ENCODE measurements at places on chromosomes 13 and 19.

DNA sequence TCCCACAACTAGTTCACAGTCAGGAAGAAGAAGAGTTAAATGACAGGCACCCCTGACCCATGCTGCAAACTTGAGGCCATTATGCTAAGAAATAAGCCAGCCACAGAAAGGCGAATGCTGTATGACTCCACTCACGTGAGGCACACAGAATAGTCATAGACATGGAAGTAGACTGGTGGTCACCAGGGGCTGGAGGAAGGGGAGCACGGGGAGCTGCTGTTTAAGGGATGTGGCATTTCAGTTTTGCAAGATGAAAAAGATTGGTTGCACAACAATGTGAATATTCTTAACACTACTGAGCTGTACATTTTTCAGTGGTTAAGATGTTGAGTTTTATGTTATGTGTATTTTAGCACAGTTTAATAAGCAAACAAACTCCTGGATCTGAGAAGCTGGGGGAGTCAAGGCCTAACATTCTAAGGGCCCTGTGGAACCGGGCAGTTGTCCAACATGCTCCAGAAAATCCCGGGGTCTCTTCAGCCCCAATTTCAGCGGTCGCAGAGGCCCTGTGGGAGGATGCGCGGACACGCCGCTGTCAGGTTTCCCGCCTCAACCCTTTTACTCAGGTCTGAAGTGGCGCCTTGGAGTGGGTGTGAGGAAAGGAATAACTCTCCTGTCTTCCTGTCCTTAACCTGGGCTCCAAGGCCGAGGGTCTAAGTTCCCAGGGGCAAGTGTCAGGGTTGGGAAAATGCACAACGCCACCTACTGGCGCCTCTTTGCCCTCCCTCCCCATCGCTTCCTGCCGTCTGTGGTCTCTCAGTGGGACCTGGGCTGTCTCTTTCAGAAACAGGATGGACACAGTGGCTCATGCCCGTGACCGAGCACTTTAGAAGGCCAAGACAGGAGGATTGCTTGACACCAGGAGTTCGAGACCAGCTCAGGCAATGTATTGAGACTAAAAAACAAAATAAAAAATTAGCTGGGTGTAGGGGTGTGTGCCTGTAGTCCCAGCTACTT lies 4.4 kb upstream of the TMEM272 start:
- no peaks in the 10 kb centered on the region for H3K36me3 ChIP-seq
- H3K4me1 ChIP-seq = peaks cover 10% of the 10 kb centered on the region
- no peak overlapping the region for H3K4me3 ChIP-seq

- H3K27me3 ChIP-seq = no peaks in the 10 kb centered on the region
- no peak overlapping the region for H3K27ac ChIP-seq
- no peak overlapping the region for H3K4me3 ChIP-seq
- no peaks in the 10 kb centered on the region for H3K4me1 ChIP-seq
Observed at GRCh38 chr13:102729560-102730270, 34.9 kb upstream of the METTL21C start.

DNA sequence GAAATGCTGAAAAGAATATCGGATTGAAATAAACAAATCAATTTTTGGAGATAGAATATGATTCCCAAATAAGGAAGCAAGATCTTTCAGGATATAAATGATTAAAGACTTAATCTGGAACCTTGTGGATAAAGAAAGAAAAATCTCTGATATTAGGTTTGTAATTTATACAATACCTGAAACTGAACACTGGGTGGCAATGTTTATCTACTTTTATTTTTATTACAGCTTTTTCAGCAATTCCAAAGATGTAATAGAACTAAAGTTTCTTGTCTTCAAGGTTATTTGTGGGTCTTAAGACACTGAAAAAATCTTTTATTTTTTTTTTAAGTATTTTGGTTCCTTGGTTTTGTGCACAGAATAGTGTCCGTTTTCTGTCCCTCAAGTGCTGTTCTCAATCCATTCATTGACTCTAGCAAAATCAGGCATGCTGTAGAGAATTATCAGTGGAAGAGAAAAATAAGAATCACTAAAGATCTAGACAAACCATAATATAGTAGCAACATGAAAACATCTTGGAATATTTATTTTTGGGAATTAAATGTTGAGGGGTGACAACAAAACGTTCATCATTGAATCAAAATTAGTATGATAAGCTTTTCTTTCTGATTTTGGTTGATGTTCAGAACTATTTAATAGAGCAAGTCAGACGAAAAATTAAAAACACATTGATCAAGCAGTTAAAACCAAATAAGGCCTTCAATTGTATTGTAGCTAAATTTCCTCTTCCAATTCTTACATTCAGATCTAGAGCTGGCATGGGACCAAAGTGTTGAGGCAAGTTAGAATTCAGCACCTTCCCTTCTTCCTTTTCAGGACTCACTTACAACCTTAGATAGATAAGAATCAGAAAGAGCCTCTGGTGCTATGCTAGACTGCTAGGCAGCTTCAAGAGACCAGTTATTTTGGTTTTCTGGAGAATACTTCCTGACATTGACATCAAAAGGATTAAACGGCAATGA lies 704.4 kb upstream of the PCDH20 start:
- no peak overlapping the region for H3K27ac ChIP-seq
- DNase-seq = no peak
- no peak overlapping the region for H3K4me3 ChIP-seq
- H3K36me3 ChIP-seq = no peaks in the 10 kb centered on the region
- H3K27me3 ChIP-seq = no peaks in the 10 kb centered on the region

- H3K27ac ChIP-seq = no peak overlapping the region
- H3K36me3 ChIP-seq = no peaks in the 10 kb centered on the region
- H3K4me3 ChIP-seq = no peak overlapping the region
- no peak for DNase-seq
Observed at GRCh38 chr13:76707360-76707759, 178.8 kb downstream of the KCTD12 start.

- H3K4me3 ChIP-seq = no peak overlapping the region
- H3K4me1 ChIP-seq = no peaks in the 10 kb centered on the region
- H3K27ac ChIP-seq = no peak overlapping the region
Observed at GRCh38 chr13:66224663-66225062, 1005.5 kb downstream of the PCDH9 start.

DNA sequence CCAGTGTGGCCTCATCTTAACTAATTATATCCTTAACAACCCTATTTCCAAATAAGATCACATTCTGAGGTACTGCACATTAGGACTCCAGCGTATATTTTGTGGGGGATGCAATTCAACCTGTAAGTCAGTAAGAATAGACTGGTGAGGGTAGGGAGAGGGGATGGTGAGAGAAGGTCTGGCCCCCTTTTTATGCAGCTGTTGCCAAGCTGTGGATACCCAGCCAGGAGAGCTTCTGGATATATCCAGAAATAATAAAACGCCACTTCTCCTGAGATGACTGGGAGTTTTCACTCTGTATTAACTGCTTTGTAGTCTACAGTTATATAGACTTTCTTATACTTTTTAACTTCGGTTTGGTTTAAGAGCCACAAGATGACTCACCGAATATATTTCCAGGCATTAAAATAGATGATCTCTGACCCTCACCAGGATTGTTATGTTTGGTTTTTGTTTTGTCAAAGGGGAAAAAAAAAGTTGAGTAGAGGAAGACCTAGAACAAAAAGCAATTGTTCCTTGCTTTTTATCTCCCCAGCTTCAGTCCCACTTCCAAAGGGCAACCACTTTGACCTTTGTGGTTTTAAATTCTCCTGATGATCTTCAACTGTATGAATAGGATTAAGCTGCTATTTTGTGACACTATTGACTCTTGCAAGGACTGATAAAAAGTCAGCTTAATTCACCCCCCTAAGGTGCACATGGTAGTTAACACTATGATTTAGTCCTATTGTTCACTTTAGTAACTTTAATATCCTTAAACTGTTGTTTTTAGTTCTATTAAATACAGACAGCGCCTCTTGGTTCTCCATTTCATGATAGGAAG lies 3.1 kb upstream of the NEK3 start:
- no peak for DNase-seq
- no peak overlapping the region for H3K4me3 ChIP-seq
- peaks cover 12% of the 10 kb centered on the region for H3K4me1 ChIP-seq
- H3K36me3 ChIP-seq = no peaks in the 10 kb centered on the region

GRCh38 chr13:75400775-75401174 lies 81.2 kb downstream of the TBC1D4 start:
- H3K27ac ChIP-seq = no peak overlapping the region
- peaks cover 13% of the 10 kb centered on the region for H3K4me1 ChIP-seq

GRCh38 chr19:38145623-38146022 lies 78.4 kb downstream of the DPF1 start:
- no peaks in the 10 kb centered on the region for H3K27me3 ChIP-seq
- no peaks in the 10 kb centered on the region for H3K4me1 ChIP-seq
- DNase-seq = no peak
- H3K27ac ChIP-seq = no peak overlapping the region
- H3K4me3 ChIP-seq = no peak overlapping the region

DNA sequence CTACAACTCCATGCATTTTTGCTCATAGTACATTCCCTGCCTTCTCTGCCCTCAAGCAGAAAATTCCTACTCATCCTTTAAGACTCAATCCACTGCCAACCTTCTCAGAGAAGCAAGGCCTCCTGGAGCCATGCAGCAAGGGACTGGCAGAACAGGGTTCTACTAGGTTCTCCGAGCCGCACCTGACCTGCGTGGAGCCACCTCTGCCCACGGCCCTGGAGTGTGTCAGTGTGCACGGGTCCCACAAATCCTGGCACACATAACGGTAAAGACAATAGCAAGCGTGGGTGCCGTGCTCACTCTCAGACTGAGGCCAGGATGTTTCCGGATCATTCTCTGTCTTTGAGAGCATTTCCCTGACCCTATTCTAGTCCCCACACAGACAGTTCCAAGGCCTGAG lies 30.0 kb downstream of the SOX1 start:
- no peaks in the 10 kb centered on the region for H3K36me3 ChIP-seq
- H3K4me1 ChIP-seq = no peaks in the 10 kb centered on the region

DNA sequence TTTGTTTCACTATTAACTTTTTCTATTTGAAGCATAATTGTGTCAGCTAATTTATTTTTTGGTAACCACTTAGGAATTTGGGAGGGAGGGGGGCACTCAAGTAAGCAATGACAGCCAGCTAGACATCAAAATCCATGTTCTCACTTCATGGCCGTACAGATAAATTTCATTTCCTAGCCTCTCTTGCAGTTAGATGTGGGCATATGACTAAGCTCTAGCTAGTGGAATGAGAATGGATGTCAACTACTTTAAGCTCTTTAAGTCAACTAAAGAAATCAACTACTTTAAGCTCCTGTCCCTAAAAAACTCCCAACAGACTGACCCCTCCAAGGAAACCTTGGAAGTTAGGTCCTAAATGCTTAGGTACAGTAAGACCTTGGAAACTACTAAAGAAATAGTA lies 92.0 kb downstream of the KCNRG start:
- no peak overlapping the region for H3K27ac ChIP-seq
- H3K27me3 ChIP-seq = no peaks in the 10 kb centered on the region
- no peaks in the 10 kb centered on the region for H3K4me1 ChIP-seq
- H3K4me3 ChIP-seq = no peak overlapping the region
- H3K36me3 ChIP-seq = no peaks in the 10 kb centered on the region

DNA sequence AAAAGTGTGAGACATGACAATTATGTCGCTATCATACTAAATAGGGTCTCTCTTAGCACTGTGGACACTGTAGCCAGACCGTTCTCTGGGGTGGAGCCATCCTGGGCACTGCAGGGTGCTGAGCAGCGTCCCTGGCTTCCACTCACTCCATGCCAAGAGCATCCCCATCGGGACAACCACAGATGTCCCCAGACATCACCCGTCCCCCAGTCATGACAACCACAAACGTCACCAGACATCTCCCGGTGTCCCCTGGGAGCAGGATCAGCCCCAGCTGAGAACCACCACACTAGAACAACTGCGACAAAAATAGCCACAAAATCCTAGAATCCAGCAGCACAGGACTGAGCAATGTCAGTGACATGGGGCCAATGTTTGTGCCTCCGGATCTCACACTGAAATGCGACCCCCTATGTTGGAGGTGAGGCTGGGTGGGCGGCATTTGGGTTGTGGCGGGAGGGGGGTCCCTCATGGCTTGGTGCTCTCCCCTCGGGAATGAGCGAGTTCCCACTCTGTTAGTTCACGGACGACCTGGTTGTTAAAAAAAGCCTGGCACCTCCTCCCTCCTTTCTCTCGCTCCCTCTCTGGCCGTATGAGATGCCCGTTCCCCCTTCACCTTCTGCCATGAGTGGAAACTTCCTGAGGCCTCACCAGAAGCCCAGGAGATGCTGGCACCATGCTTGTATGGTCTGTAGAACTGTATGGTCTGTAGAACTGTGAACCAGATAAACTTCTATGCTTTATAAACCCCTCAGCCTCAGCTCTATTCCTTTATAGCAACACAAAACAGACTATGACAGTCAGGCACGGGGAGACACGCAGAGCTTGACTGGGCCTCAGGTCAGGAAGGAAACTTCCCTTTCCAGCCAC lies 93.9 kb downstream of the GADD45B start:
- H3K36me3 ChIP-seq = no peaks in the 10 kb centered on the region
- no peaks in the 10 kb centered on the region for H3K27me3 ChIP-seq
- no peak for DNase-seq

- no peaks in the 10 kb centered on the region for H3K36me3 ChIP-seq
- H3K4me3 ChIP-seq = no peak overlapping the region
- H3K4me1 ChIP-seq = no peaks in the 10 kb centered on the region
- no peak overlapping the region for H3K27ac ChIP-seq
- no peak for DNase-seq
Observed at GRCh38 chr13:99353836-99354235, 46.6 kb upstream of the GPR183 start.
